ENCODE measurements at places on chromosomes 11 and 22.
A peak's percentile ranks its signal among the peaks of the same experiment; 100 is the strongest.

- peak; percentile 50 for DNase-seq
These were observed 95.2 kb upstream of the TP53I11 start for GRCh38 chr11:45045683-45046471.

DNA sequence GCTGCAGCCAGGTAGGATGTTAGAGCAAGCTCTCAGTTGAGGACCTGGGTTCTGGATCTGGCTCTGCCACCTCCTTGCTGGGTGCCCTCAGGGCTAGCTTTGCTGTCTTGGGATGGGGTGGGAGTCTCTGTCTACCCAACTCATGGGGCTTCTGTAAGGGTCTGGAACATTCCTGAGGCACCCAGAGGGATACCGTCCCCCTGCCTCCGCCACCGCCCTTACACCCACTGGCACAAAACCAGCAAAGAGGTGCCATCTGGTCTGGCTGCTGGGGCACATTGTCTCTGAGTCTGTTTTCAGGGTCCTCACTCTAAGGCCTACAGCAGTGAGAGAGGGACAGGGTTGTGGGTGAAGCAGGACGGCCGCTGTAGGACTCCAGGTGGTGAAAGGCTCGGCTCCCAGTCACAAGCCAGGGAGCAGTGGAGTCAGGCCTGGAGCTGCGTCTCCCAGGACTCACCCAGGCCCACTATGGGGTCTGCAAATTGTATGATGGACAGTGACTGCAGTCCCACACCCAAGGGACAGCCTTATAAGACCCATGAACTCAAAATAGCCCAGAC is 84.9 kb downstream of the MORC2 start:
- DNase-seq: no peak

GRCh38 chr22:30245985-30246813 is at the start of gene LIF:
LIF (minus strand) TSS chr22:30246759; CDS start chr22:30246695, 64 bp downstream.
- peak; percentile 66 for DNase-seq

DNA sequence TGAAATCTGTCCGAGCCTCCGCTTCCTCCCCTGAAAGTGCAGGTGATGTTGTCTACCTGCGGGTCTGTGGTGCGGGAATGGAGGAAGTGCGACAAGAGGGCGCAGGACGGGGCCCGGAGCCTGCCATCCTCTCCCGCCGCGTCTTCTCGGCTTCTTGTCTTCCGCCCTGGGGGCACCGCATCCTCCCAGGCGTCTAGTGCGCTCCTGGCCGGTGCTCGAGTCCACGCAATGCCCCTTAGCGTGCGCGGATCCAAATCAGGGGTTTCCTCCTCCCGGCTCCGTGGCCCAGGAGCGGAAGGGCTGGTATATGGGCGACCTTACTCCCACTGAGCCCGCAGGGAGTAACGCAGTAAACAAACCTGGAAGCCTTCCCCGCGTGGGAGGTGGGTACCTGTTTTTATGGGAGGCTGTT is 405 bp downstream of the SFI1 start:
- DNase-seq: peak; percentile 61

GRCh38 chr11:71251761-71252268 is 562 bp downstream of the SHANK2 start:
- peak; percentile 9 for DNase-seq

- DNase-seq: no peak
These were observed 97.1 kb upstream of the ZC3H12C start for GRCh38 chr11:109996060-109996459.

DNA sequence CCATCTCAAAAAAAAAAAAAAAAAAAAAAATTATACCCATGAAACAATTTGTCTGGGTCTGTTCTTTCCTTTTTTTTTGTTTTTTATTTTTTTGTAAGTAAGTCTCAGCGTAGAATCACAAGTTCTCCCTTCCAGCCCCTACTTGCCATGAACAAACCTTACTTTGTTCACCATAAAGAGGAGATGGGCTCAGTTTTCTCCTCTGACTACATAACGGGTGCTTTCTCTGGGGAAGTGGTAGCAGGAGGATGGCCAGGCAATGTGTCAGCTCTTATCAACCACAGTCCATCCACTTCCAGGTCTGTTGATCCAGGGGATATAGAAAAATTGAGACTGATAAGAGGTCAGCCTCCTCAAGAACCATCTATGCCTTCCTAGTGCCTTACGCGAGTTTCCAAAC is 11.0 kb downstream of the ASCC2 start:
- peak; percentile 29 for DNase-seq

DNA sequence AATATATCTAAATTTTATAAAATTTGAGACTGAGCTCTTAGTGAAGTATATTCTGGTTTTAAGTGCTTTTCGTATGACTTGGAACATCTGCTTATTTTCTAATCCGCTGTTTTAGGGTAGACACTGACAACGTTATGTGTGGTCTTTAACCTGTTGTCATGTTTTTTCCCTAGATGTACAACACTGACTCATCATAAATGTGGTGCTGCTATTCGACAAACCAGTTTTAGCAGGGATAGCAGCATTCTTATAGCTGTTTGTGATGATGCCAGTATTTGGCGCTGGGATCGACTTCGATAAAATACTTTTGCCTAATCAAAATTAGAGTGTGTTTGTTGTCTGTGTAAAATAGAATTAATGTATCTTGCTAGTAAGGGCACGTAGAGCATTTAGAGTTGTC is 23.8 kb upstream of the HIKESHI start:
- no peak for DNase-seq

- DNase-seq: no peak
These were observed 1406.1 kb upstream of the TENM4 start for GRCh38 chr11:80846979-80847378.

GRCh38 chr22:44396021-44396726 is 83.4 kb upstream of the SHISAL1 start:
- DNase-seq: no peak

DNA sequence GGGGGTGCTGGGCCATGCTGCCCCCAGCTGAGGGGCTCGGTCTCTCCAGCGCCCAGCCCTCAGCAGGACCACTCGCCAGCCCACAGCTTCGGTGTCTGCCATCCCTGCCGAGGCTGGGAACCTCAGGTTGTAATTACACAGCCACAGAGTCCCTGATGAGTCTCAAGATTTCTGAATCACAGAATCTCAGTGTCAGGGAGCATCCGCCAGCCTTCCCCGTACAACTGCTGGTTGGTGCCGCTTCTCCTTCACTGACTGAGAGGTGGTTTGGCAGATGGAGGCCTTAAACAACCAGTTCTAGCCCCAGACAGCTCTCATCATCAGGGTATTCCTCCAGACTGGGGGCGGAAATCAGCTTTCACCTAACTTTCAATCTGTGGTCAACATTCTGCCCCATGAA is 13.7 kb downstream of the PHF21B start:
- DNase-seq: no peak

DNA sequence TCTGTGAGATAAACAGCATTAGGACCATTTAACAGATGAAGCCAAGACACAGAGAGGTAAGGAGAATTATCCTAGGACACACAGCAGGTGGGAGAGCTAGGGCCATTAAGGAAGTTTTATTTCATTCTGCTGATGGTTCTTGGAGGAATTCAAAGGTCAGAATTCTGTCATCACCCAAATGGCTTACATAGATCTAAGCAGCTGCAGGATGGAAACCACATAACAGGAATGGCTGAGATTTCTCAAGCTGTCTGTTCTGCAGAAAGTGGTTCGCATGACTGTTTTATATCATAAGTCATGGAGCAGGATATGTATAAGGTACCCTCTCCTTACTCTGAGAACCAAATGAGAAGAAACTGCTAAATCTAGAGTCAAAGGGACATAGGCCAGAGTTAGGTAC is 163.2 kb upstream of the NARS2 start:
- DNase-seq: no peak

- no peak for DNase-seq
These were observed 7.1 kb downstream of the RFPL1 start for GRCh38 chr22:29445508-29445907.

DNA sequence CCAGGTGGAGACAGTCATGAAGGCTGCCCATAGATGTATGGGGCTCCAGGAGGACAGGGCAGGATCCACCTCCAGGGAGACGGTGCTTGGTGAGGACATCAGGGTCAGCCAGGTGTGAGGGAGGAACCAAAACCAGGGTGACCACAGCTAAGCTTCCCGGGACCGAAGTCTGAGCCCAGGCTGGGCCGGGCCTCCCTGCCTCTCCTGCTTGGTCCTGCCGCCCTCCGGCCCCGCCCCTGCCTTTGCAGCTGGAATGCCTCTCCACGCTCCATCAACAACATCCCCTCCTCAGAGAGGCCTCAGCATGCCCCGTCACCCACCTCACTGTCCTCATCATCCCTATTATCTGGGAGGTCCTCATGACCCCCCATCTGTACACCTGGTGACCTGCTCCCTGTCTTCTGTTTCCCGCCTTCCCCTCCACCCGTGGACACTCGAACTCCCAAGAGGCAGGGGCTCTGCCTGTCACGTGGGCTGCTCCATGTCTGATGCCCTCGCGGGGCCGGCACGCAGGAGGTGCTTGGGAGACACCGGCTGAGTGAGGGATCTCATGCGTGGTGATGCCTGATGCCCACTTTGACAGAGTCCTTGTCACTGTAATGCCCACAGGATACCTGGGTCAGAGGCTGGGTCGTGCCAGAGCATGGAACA is 59.4 kb downstream of the RTL6 start:
- DNase-seq: no peak

DNA sequence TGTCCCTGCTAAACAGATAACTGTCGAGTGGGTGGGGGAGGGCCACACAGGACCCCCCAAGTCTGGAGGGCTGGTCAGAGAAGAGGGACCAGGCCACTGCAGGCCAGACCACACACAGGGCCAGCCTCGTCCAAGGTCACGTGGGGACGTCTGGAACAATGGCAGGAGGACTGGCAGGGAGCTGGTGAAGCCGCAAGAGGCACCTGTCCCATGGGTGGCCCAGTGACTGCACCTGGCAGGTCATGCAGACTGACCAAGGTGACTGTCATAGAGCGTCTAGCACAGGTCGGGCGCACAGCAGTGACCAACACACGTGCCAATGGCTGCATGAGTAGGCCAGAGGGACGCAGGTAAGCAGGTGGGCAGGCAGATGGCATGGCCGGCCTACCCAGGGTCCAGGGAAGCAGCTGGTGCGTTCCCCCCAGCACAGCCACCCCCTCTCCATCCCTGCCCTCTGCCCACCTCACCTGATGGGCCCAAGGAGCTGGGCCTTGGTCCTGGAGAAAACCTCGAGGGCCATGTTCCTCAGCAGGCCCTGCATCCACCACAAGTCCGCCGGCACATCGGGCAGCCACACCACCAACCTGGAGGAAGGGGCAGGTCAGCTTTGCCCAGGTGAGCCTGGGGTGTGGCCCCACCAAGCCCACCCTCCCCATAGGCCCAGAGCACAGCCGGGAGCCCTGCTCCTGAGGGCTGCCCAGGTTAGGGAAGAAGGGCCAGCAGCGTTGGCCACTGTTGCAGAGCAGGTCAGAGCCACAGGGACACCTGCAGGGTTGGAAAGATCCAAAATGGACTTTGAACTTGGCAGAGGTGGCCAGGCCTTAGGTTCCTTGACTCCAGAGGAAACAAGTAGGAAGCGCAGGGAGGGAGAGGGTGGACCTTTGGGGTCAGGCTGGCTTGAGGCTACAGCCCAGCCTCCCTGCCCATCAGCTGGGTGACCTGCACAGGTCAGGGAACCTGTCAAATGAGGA is 10.4 kb downstream of the PNPLA5 start:
- no peak for DNase-seq

GRCh38 chr11:6307876-6308275 is 12.4 kb downstream of the CAVIN3 start:
- DNase-seq: no peak

DNA sequence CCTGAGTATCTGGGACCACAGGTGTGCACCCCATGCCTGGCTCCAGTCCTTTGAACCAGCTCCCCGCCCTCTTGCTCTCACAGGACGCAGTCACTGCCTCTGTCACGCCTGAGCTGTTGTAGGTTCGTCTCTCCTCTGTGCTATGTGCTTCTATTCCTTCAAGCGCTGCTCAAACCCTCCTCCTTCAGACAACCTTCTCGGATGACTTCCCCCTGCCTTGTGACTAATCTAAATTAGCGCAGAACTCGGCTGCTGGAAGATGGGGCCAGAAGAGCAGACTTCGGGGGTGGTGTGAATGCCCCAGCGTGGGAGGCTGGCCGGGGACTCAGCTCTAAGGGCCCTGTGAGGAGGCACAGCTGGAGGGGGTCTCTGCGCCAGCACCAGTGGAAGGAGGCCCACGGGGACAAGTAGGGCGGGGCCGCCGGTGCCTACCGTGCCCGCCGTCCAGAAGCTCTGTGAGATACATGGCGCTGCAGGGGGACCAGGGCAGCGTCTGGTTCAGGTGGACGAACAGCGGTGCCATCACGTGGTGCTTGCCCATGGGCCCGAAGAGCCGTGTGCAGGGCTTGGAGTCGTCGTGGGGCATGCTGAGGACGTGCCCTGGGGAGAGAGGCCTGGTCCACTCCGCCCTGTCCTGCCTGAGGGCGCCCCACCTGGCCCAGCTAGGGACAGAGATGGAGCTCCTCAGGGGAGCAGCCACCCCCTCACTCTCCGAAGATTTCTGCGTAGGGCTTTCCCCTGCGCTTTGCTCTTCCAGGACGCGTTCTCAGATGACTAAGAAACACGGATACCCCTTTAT is 12.5 kb downstream of the ADAMTS8 start:
- DNase-seq: no peak

DNA sequence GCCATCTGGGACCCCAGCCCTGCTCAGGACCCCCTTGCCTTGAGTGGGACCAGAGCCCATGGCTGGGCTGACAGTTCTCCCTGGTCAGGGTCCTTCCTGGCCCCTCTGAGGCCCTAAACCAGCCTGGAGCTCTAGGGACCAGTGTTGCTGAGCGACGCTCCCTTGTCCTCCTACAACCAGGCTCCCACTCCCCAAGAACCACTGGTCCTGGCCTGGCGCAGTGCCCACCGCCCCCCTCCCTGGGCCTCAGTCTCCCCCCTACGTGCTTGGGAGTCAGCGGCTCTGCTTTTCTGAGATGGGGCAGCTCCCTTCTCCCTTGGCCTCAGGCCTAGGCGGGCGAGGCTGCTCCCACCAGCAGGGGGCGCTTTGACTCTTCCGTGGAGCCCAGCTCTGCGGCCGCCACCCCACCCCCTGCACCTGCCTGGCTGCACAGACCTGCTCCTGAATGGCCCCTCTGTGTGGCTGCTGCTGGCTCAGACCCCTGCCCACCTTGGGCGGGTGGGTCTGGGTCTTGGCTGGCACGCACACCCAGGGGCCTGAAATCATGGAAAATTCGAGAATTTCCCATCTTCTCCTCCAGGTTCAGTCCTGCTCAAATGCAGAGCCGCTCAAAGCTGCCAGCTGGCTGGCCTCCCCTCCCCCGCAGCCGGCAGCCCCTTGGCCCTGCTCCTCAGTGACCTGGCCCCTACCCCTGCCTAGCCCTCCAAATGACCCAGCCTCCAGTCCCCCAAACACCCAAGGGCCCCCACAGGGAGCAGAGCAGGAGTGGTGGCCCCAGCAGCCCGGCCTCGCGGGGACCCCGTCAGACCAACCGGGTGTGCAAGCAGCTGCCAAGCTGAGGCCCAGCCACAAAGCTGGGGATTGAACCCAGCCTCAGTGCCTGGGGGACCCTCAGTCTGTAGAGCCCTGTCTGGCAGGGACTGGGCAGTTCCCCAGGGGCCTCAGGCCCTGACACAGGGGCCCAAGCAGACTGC is 9.1 kb downstream of the PRR33 start:
- peak; percentile 89 for DNase-seq

- DNase-seq: peak; percentile 92
These were observed 7.9 kb downstream of the TIGD3 start for GRCh38 chr11:65362320-65362931.

Data from hematopoietic multipotent progenitor cell treated with erythropoietin and hydrocortisone succinate and interleukin-3 and kit ligand, for 4 days (in vitro differentiated cells).